HCT116 (cell line): ENCODE measurements at places on chromosomes 13 and 19. TPM values are rescaled to one million over a fixed set of nuclear protein-coding genes. Genes with fewer than 3 reads are reported as not detected.

DNA sequence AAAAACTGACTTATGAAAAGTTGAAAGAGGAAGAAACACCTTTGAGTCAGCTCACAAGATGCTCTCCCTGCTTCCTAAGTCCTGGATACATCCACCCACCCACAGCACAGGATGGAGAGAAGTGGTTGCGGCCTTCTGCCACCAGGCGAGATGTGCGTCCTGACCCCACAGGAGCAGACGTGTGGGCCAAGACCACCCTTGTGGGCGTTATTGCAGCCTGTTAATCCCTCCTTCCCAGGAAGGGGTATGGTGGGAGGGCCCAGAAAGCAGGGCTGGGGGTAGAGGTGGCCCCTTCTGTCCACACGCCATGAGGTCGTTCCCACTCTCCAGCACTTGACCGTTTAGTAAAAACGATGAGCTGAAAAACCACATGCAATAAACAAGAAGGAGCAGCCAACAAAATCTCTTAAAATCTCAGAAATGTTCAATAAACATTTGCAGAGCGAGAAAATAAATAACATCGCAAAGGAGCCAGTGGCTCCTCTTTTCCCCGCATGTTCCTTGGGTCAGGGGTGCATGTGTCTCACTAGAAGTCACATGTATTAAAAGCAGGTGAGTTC lies 2.4 kb upstream of the AKAP8L start:
- DNase-seq: no peak

GRCh38 chr19:750640-751423 lies at the start of gene MISP:
TSS of gene MISP (plus strand) at chr19:751112. CDS start at chr19:756947, 5,835 bp downstream.
- no peak for DNase-seq

The KLF1 gene
- not detected for total RNA-seq

DNA sequence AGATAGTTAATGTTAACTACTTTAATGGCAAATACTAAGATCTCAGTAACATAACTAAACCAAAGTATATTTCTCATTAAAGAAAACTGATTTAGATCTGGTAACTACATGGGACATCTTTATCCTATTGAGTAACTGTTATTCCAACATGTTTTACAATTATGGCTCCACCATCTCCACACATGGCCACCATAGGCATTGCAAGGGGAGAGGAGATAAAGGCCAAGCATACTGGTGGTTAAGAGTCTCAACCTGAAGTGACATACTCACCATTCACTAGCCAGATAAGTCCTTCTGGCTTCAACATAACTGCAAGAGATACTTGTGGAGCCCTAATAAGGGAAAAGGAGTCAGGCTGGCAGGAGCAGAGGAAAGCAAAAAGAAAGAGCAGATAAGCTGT lies 1586.4 kb upstream of the SPRY2 start:
- DNase-seq: no peak

DNA sequence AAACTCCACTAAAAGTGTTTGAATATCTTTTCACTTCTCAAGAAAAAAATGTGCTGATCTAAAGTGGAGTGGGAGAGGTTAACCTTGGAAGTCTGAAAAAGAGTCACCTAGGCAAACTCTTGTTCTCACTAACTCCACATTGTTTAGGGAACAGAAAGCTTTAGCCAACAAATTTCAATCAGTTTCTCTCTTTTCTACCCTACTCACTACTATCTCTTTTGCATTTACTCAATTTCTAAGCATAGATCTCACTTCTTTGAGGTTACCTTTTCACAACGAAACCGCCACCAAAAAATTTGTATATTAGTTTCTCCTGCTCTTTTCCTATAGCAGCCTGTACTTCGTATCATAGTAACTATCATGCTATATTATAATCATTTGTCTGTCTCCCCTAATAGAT lies 6.3 kb downstream of the NHLRC3 start:
- no peak for DNase-seq

DNA sequence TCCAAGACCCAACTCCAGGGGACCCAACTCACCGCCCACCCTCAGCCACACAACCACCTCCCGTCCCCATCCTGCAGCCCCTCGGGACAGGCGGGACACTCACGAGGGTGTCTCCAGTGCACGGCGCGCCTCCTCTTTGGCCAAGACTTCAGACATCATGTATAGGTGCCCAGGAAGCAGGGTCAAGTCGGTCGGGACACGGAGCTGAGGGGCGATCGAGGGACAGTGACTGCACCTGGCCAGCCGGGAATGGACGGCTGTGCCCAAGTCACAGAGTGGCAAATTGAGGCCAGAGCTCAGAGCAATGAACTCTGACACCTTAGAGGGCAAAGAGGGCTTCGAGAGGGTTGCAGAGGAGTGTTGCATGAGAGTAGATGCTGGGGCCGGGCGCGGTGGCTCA lies 8.8 kb downstream of the STAP2 start:
- no peak for DNase-seq

The YJEFN3 gene
- total RNA-seq: 25.3 TPM

The NTF4 gene
- 1.7 TPM for total RNA-seq

DNA sequence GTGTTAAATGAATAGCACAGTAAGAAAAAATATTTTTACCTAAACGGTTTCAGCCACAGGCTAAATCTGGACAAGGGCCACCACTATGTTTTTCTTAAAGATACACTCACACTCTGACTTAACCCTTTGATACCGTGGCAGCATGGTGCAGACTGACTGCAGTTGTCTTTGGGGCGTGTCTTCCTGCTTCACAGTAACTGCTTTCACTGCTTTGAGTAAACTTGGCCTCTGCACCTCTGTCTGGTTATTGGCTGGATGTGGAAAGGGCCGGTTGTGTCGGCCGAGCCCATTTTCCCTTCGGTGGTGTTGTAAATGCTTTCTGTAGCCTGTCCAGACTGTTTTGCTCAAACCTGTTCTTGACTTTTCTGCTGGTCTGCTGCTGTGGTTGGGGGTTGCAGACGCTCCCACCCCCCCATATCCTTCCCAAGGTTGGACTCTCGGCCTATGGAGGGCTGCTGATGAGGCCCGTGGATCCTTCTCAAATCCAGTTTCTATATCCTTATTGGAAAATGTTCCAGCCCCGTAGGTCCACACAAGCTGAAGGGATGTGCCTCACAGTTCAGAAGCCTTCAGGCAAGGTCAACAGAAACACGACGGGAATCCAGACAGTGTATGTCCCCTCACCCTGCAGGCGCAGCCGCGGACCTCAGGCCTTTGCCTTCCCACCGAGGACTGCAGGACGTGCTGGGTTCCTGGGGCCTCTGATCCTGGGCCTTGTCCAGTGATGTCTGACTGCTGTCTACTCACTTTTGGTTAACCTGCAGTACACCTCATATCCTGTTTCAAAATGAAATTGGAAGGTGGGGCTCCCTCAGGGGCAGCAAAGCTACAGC lies 90.2 kb upstream of the RNF113B start:
- DNase-seq: no peak

DNA sequence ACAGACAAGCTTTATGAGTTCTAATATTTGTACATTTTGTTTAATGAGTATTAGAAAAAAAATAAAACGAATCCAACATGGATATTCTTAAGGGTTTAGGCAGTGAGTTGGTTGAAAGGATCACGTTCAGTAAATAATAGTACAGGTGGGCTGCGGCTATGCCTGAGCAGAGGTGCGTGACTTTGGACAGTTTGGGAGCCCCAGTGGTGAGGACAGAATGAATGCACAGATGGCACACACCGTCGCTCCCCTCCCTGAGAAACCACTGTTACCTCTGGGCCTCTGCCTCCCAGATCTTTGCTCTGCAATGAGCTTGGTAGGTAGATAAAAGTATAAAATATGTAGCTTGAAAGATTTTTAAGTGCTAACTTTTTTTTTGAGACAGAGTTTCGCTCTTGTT lies 153.3 kb downstream of the SIPA1L3 start:
- DNase-seq: no peak

The DCLK1 gene
- 0.10 TPM for total RNA-seq

DNA sequence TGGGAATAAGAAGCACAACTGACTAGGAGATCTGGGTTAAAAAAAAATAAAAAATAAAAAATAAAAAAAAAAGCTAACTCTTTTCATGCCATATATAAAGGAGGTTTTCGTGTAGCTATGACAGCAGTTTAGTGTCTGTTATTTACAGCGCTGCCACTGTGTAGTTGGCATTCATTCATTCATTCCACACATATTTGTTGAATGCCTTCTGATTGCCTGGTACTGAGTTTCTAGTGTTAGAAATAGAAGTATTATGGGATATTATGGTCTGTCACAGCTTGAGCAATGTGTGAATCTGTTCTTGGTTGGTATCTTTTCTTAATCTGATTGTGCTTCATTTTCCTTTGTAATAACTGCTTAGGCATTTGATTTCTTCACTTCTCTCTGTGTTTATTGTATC lies 237.4 kb downstream of the NBEA start:
- DNase-seq: no peak

DNA sequence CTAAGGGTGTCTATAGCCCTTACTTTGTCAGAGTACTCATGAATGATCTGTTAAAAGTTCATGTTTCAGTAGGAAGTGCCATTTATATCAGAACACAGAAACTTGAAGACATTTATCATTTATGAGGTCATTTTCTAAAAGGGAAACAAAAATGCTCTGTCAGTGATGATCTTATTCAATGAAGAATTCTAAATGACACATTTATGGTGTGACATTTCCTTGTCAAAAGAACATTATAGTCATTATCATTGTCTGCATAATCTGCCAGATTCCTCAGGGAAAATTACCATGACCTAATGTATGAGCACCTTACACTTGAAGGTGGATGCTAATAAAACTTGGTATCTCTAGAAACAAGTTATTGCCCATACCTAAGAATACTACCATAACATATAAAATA lies 853.8 kb upstream of the SLITRK6 start:
- DNase-seq: no peak

- DNase-seq: no peak
These were observed 53.0 kb upstream of the FBXL3 start for GRCh38 chr13:77079902-77080413.
